ENCODE measurements at places on chromosomes 11 and 22. TPM values are rescaled to one million over a fixed set of nuclear protein-coding genes. Genes with fewer than 3 reads are reported as not detected.

BLID gene
- not detected for total RNA-seq

IL10RA gene
- total RNA-seq = 0.07 TPM

KBTBD3 gene
- 0.89 TPM for total RNA-seq

PTGDR2 gene
- total RNA-seq = 0.07 TPM

ENTHD1 gene
- total RNA-seq = not detected

CD82 gene
- total RNA-seq = 8.1 TPM

OR8G5 gene
- not detected for total RNA-seq

APOA1 gene
- total RNA-seq = not detected

OR51B6 gene
- not detected for total RNA-seq

YAP1 gene
- 57.9 TPM for total RNA-seq

LBHD1 gene
- 6.6 TPM for total RNA-seq

TMPRSS6 gene
- total RNA-seq = not detected

AIFM3 gene
- 3.4 TPM for total RNA-seq

BTG4 gene
- total RNA-seq = 0.09 TPM

APOL5 gene
- total RNA-seq = not detected

MS4A6E gene
- total RNA-seq = not detected

MUC2 gene
- 0.17 TPM for total RNA-seq

NXPE4 gene
- total RNA-seq = not detected

OR4S1 gene
- not detected for total RNA-seq

LARGE2 gene
- 3.4 TPM for total RNA-seq

FJX1 gene
- total RNA-seq = 39.0 TPM

OTOG gene
- total RNA-seq = not detected

SCN4B gene
- total RNA-seq = 0.06 TPM

MMP11 gene
- 0.23 TPM for total RNA-seq

CHRNA10 gene
- 0.84 TPM for total RNA-seq

LRRC4C gene
- not detected for total RNA-seq

DMC1 gene
- 3.5 TPM for total RNA-seq

TRPC6 gene
- 0.89 TPM for total RNA-seq

FIBIN gene
- total RNA-seq = not detected

IGSF9B gene
- 1.3 TPM for total RNA-seq

BIRC3 gene
- total RNA-seq = 32.7 TPM

TRPM5 gene
- total RNA-seq = not detected

Measured in A549 treated with DMSO at 1 μM for 4 hours (cell line).